ENCODE measurements at places on chromosomes 11 and 22. TPM values are rescaled to one million over a fixed set of nuclear protein-coding genes. Genes with fewer than 3 reads are reported as not detected.

DNA sequence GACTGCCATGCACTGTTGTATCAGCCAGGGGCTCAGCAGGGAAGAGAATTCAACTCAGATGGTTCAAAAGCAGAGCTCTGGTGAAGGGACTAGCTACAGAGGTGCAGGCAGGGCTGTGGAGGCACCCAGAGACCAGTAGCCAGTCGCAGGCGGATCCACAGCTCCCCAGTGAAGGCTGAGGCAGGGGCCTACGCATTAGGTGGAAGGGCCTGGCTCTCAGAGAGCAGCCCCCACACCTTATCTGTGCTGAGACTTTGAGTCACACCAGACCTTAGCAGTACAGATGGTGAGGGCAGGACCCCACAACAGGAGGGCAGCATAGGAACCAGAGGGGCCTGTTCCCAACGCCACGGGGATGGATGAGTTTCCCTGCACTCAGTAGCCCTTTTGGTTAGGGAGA is 189.6 kb downstream of the DSCAML1 start:
- no peak for DNase-seq

DNA sequence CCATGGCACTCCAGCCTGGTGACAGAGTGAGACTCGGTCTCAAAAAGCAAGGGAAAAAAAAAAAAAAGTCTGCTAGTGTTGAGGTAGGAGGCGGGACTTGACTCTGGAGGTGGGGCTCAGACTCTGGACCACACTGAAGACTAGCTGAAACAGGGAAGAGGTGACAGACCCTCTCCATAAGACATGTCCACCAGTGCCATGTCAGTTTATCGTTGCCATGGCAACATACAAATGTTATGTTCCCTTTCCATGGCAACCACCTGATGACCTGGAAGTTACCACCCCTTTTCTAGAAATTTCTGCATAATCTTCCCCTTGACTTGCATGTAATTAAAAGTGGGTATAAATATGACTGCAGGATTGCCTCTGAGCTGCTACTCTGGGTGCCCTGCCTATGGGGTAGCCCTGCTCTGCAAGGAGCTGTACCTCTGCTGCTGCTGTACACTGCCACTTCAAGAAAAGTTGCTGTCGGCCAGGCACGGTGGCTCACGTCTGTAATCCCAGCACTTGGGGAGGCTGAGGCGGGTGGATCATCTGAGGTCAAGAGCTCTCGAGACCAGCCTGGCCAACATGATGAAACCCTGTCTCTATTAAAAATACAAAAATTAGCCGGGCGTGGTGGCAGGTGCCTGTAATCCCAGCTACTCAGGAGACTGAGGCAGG is 55.1 kb downstream of the KIAA1671 start:
- DNase-seq = no peak

- DNase-seq = no peak
Measured at GRCh38 chr11:19648321-19648720, 64.3 kb upstream of the NAV2 start.

The KMT2A gene
- polyA plus RNA-seq = 26.9 TPM

The EXPH5 gene
- 1.7 TPM for polyA plus RNA-seq

All from muscle of back (tissue), 13 donors.